Mesothelial cell of epicardium (in vitro differentiated cells): ENCODE measurements at places on chromosomes 11 and 22.

DNA sequence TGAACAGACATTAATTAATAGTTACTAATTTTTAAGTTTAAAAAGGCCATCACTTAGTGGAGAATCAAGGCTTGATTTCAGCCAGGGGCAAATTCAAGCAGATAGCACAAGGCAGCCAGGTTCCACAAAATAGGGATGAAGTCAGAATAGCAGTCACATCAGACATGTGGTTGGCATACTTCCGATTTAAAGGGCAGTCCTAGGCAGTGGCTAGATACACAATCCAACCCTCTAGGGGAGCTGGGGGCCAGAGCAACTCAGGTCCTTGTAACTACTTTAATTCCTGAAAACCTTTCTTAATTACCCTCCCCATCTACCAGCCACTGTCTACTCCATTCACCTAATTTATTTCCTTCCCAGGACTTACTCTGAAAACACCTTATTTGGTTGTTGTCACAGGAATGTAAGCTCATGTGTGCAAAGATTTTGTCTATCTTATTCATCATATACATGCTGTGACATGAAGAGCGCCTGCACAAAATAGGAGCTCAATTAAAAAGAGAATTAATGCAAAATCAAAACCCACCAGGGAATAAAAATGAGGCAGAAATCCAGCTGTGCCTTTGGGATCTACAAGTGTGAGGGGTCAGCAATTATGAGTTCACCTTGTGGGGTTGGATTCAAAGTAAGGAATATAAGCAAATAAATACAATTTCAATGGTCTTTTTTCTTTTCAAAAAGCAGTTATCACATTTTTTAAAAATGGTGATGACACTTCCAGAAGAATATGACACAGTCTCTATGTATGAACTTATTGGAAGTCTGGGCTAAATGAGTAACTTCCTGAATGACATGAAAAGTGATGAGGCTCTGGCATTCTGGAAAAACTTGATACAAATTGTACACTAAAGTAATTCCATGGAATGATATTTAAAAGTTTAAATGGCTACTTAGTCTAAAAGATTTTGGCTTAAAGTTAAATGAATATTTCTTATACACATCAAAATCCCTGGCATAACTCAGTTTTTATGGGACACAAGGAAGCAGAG is 53.8 kb downstream of the COPB1 start:
- no peak for DNase-seq

DNA sequence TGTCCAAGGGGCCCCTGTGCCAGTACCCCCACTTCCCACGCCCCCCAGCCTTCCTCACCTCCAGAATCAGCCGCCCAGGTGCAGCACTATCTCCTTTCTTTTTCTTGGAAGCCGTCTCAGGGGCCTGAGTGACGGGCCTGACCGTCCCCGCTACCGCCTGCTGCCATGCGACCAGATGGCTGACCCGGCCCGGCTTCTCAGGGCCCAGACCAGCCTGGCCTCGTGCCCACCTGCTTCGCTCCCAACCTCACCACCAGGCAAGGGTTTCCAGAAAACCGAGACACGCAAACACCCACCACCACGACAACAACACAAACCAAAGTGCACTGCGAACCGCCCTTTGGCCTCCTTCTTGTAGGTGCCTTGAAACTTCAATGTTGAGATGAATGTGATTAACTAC is 39.1 kb downstream of the MACROD1 start:
- DNase-seq, result no peak

DNA sequence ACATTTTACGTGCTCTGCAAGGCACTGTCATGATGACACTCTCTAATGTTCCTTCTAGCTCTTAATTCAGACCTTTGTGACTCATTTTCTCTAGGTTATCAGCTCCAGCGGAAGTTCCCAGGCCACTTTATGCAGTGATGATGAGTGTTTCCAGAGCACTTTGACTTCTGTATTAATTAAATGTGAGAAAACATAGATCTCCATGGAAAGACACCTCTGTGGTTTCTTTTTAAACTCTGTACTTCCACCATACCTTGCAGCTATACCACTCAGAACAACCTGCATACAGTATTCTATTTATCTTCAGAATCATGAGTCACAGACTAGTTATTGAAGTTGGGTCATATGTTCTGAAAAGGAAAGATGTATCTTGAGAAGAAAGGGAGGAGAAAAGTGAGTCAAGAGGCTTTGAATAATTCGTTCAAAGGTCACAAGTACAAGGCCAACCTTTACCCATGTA is 175.6 kb upstream of the TENM4 start:
- DNase-seq, result no peak

DNA sequence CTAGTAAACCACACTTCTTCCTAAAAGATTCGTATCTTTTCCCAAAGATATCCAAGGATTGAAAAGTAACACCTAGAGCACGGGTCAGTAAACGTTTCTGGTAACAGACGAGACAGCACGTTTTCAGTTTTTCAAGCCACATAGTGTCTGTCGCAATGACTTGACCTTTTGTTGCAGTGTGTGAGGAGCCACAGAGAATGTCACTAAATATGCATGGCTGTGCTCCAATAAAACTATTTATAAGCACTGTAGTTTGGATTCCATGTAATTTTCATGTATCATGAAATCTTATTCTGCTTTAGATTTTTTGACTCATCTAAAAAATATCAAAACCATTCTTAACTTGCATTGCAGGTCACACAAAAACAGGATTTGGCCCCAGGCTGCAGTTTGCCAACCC is 18.3 kb upstream of the MICAL3 start:
- no peak for DNase-seq

- no peak for DNase-seq
These were observed 14.3 kb downstream of the GDPD4 start for GRCh38 chr11:77287136-77287535.

- no peak for DNase-seq
These were observed 970 bp downstream of the OR5B21 start for GRCh38 chr11:58506935-58507334.

DNA sequence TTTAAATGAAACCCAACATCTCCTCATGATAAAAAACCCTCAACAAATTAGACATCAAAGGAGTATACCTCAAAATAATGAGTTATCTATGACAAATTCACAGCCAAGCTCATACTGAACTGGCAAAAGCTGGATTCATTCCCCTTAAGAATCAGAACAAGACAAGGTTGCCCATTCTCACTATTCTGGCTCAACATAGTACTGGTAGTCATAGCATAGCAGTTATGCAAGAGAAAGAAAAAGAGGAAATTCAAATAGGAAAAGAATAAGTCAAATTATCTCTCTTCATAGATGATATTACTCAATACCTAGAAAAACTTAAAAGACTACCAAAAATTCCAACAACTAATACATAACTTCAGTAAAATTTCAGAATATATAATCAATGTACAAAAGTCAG is 29.4 kb upstream of the XKR3 start:
- no peak for DNase-seq

DNA sequence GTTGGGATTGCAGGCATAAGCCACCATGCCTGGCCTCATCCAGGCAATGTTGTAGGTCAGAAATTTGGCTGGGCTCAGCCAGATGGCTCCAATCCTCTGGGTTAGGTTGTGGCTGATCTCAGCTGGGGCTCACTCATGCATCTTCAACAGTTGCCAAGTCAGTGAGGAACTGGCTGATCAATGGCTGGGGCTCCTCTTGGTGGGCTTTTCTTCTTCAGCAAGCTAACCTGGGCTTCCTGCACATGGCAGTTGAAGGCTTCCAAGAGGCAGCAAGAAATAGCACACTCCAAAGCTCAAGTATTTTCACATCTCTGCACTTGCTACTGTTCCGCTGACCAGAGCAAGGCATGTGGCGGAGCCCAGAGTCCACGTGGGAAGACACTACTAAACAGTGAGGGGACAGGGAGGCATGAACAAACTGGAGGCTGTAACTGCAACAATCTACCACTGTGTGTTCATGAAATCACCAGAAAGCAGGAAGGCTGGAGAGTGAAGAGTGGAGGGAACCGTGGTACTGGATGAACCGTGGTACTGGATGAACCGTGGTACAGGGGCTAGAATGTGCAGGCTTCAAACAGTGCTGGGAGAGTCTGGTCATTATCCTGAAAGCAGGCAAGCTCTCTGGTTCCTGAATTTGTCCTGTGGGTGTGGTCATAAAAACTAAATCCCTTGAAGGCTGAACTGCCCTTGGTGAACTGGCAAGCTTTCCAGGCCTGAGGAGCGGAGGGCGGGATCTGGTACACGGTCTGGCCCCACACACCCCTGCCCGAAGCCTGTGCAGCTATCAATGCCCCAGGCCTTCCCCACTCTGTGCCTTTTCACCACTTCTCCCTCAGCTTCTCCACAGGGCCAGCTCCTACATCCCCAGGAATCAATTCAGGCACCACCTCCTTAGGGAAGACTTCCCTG is 20.2 kb downstream of the CHST1 start:
- peak; percentile 24 for DNase-seq

DNA sequence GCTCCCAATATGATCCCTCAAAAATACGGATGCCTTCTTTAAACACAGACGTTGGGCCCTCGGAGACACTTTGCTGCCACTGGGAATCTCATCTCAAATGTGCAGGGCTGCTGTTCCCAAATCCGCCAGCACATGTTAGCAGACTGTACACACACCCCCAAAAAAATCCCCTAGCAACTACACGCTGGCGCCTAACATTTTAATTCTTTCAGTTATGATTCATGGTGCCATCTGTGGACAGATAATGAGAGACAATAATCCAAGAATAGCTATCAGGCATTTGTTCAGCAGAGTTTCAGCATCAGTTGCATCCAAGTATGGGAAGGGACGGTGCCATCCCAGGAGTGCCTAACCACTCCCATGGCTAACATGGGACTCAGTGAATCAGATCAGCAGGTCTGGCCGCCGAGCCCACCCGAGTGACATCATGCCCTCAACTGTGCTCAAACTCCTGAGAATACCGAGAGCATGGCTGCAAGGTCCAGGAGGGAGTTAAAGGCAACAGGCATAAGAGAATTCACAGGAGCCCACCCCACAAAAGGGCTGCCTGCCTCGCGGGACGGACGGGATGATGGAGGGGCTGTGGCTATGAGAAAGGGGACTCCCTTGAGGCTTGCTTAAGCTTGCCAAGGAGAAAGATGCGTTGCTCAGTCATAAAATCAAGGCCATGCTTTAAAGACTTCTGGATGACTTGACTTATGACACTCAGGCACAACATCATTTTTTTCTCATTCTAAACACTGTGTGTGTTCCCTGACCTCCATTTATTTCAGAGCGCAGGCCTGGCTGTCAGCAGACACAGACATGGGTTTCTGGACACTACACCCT is 337.0 kb downstream of the SHANK2 start:
- DNase-seq, result no peak

DNA sequence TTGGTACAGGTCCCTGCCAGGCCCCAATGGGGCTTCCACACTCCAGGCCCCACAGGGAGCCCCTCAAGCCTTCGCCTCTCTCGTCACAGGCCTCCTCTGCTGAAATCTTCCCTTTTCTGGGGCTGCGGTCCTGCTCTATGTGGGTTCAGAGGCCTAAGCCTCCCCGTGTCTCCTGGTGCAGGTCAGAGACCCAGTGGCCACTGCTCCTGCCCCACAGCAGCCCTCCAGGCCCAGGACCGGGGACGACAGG is 5.9 kb upstream of the IFITM3 start:
- no peak for DNase-seq

DNA sequence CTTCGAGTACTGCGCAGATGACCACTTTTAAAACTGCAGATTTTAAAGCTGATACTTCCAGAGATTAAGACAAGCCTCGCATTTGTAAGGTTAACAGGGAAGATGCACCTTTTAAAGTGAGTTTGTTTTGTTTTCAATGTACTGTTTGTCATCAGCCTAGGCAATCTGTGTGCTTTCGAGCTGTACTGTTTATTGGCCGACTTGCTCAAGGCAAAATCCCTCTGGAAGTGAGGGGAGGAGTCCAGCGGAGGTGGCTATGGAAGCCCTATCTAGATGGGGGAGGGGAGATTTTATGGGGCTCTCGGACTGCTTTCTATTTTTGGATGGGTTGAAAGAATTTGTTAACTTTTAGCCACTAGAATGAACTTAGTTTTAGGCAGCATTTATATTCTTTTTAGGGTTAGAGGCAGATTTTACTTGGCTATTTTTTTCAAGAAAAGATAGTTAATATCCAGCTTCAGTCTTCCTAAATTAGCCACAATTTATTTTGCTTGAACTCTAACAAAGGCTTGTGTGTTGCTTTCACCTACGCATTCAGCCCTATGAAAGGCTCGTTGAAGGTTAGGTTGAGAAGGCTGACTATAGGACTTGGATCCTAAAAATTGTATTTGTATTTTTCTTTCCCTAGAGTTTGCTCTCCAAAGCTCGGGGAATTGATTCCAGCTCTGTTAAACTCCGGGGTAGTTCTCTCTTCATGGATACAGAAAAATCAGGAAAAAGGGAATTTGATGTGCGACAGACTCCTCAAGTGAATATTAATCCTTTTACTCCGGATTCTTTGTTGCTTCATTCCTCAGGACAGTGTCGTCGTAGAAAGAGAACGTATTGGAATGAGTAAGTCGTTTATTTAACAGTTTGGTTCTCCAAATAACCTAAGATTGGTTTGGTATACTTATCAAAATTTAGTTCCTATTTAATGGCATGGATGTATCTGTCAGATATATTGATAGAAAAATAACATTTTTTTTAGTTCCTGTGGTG is 2.1 kb downstream of the WEE1 start:
- no peak for DNase-seq

GRCh38 chr11:63572026-63572688 is 9.0 kb upstream of the PLAAT2 start:
- DNase-seq, result no peak

DNA sequence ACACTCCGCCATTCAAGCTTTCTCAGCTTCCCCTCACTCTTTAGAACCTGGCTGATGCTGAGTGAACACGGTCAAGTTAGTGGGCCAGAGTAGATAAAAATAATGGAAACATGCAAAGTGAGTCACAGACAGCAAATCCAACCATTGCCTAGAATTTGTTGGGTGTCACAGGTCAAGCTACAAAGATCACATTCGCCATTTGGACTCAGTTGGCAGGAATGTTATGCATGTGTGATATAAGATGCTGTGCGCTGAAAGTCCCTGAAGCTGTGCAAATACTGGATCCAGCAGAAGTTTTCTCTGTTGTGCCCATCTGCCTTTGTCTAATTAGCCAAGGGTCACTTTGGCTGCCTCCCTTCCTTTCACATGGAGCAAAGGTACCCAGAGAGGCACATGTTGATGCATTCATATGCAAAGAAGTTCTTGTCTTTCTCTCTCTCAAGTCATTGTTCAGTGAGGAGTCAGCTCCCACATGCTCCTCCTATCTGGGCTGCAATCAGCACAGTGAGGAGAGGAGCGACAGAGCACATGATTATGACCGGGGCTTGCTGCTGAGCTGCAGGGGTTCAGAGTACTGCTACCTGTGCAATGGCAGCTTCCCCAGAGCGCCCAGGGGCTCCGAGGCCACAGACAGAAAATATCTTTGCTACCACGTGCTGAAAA is 39.7 kb downstream of the FLI1 start:
- no peak for DNase-seq

DNA sequence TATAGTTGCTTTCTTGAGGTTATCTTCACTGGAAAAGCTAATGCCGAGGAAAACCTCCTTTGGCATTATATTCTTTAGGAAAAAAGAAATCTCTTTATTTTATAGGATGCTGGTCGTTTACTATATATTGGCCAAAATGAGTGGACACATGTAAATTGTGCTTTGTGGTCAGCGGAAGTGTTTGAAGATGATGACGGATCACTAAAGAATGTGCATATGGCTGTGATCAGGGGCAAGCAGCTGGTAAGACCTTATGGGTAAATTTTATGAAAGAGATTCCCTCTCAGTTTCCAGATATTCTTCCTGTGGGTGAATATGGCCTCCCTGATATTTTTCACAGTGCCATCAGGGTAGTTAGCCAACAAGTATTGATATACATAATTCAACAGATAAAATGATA is 29.4 kb upstream of the TTC36 start:
- no peak for DNase-seq
